ENCODE measurements at places on chromosomes 3 and 15.

DNA sequence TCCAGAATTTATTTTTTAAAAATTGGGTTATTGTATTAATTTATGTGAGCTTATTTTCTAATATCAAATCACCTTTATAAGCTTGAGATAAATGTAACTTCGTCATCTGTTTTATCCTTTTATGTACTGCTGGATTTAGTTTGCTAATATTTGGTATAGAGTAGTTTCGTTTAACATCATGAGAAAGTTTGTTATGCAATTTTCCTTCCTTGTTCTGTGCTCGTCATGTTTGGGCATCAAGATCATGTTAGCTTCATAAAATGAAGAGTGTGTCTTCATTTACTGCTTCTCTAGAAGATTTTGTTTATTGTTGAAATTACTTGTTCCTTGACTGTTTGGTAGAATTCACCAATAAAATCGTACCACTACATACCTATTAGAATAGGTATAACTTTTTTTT is 262.1 kb upstream of the SATB1 start:
- no peak for DNase-seq

- DNase-seq: peak; percentile 86
These were observed 43.0 kb downstream of the ZBTB38 start for GRCh38 chr3:141411251-141411771.

DNA sequence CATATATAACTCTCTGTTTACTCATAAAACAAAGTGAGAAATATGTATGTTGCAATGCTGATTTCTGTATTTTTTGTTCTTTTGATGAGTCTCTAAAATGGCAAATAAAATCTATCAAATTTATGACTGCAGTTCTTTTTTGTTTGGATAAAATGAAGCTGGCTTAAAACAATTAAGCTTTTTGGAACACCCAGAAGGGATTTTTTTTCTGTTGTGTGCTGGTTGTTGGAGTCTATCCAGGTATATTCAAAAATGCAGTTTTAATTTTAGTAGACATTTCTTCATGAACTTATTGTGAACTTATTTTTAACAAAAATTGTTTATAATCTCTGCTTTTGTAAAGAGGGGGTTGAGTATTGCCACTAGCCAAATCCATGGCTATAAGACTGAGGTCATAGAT is 405.5 kb downstream of the RAP2B start:
- DNase-seq: no peak

GRCh38 chr3:30696403-30696819 is 90.0 kb downstream of the TGFBR2 start:
- DNase-seq: no peak

GRCh38 chr15:29046281-29046810 is 160.6 kb downstream of the APBA2 start:
- DNase-seq: no peak

DNA sequence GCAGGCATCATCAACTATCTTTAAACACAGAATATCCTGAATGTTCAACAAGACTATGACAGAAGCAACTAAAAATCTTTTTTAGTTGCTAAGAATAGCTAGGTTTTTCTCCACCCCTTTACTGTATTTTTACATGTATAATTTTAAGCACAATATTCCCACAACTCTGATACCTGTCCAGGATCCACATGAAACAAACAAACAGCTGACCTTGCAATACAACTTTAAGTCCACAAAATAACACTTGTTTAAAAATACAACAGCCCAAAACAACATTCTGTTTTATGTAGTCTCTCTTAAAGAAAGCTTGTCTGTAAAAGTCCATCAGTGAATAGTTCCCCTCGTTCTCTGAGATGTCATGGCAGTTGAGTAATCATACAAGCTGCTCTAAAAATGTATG is 41.1 kb downstream of the IFT57 start:
- no peak for DNase-seq

GRCh38 chr15:42332331-42332730 is 27.0 kb upstream of the CAPN3 start:
- no peak for DNase-seq

DNA sequence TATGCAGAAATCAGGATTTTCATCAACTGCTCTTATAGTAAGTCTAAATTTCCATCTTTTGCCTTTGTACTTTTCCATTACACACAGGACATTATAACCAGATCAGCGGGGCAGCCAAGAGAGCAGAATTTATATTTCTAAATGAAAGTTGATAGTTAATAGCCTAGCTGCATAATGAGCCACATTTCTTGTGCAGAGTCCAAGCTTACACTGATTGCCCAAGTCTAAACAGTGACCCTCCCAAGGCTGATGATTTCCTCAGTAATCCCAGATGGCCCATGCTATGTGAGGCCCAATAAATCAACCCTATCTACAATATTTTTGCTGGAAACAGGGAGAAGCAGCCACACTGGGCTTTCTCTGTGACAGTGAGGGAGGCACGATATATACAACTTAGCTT is 475.8 kb upstream of the KCNMB2 start:
- DNase-seq: no peak

- no peak for DNase-seq
These were observed 40.5 kb upstream of the CORO2B start for GRCh38 chr15:68538311-68538710.

DNA sequence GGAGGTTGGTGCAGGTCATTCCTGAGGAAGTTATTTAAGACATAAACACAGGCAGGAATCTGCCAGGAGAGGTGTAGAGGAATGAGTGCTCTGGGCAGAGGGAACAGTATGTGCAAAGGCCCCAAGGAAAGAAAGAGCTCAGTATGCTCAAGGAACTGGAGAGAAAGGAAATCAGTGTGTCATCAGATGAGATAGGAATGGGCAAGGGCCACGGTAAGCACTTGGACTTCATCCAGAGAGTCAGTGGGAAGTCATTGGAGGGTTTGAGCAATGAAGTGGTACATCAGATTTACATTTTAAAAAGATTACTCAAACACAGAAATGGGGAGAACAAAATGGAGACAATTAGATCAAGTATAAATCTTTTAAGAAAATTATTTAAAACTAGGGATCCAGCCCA is 272.2 kb downstream of the ADAMTSL3 start:
- no peak for DNase-seq

All from CD4-positive, CD25-positive, alpha-beta regulatory T cell (primary cell).